ENCODE measurements at places on chromosomes 16 and 17.

DNA sequence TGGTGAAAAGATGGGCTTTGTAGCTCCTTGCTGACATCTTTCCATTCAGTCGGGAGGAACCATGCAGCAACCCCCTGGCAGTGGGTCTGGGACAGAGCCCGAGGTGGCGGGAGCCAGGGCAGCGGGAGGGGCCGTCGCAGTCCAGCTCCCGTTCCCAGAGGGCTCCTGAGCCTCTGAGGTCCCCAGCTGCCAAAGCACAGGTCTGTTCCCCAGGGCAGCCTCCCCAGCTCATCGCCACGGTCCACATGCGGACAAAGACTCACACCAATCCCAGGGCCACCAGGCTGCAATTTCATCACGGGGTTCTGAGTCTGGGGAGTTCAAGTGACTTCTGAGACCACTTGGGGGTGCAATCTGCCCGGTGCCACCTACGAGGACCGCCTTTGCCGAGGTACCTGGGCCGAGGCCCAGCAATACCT lies 196.0 kb downstream of the RBFOX3 start:
- DNase-seq, result no peak

GRCh38 chr17:58932956-58933355 lies 173.7 kb downstream of the TRIM37 start:
- DNase-seq, result no peak

GRCh38 chr16:4685292-4685691 lies 8.1 kb upstream of the NUDT16L1 start:
- DNase-seq, result no peak

DNA sequence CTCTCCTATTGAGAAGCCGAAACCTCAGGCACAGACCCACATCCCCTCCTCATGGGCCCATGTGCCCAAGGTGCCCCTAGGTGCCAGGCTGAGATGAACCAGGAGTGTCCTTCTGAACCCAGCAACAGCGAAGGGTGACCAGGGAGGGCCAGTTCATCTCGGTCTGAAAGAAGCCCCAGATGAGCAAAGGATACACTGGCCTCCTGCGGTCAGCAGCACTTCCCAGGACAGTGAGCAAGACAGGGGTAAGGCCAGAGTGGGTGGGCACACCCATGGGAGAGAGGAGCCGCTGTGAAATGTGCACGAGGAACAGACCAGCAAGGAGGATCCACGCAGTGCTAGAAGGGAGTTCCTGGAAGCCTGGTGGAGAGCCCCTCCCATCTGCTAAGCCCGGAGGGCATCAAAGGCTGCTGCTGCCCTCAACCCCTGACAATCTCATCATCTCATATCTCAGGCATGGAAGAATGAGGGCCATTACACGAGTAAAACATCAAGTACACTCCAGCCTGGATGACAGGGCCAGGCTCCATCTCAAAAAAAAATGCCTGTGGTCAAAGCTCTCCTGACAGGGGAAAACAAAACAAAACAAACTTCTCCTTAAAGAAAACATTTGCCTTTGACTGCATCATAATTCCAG lies 3.3 kb upstream of the HBZ start:
- DNase-seq, result peak; percentile 69

DNA sequence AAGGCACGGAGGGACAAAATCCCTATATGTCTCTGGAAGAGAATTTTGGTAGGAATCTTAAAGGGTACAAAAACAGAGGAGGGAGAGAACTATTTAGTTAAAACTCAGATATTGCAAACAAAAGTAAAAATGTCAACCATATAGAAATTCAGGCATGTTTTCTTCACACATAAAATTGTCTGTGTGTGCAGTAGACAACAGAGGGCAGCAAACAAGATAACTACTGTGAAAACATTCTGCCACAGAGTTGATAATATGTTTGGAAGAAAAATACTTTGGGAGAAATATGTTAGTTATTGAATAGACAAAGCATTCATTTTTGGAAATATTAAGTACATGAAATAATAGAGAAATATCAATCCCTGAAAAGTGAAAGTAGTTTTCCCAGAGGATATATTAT lies 56.2 kb downstream of the SNX11 start:
- no peak for DNase-seq

GRCh38 chr17:62678214-62678919 lies 50.9 kb downstream of the MRC2 start:
- no peak for DNase-seq

GRCh38 chr17:74339537-74340195 lies 13.6 kb downstream of the KIF19 start:
- DNase-seq, result no peak

- peak; percentile 81 for DNase-seq
Observed at GRCh38 chr17:78397681-78398101, 19.2 kb downstream of the PGS1 start.
